ENCODE measurements at places on chromosomes 4 and X.

DNA sequence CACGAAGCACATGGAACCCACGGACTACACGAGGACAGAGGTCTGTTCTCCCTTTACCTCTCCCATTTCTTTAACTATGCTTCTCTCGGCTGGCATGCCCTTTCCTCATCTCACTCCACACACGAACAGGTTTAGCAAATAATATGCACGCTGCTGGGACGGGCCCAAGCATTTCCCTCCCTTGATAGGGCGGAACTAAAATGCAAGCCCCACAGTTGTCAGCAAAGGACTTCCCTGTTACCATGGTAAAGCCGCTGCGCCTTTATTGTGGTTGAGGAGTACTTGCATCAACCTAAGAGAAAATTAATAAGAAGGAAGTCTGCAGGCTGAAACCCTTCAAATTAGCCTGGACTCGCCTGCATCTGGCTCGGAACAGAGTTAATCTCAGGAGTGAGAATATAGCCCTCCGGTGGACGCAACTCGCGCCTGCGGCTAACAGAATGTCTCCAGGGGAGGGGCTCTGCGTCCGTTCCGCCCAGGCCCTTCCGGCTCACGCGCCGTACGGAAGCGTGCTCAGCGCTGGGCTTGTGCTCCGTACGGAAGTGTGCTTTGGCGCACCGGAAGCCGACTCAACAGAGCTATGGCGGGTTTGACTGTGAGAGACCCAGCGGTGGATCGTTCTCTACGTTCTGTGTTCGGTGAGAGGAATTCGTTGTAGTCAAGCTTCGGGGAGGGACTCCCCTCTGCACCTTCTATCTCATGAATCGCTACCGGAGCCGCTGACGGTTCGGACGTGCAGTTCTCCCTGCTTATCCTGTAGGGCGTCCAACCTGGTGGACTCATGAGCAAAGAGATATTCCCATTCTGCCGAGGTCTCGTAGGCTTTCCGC, at the start of gene CSTF2:
Gene CSTF2 (plus strand): TSS at position 555 of the 830 bp plus-strand sequence. CDS start 26 bp downstream, at position 581.
- DNase-seq: peak; percentile 94

DNA sequence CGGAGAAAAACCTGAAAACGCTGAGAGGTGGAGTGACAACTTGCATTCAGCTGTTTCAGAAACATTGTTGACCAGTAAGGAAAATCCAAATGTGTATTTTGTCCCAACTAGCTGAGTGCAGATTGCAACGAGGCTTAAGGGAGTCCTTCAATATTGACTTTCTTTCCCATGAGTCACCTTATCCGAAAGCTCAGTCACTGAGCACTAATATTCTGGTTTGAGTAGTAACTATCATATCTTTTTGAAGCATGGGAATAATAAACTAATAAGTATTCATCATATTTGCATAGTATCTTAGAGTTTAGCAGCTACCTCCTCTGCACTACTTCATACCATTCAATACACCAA, 604.3 kb downstream of the PACRGL start:
- no peak for DNase-seq

GRCh38 chr4:136881666-136882065, 650.6 kb downstream of the PCDH18 start:
- DNase-seq: no peak

- DNase-seq: no peak
Measured at GRCh38 chr4:34766935-34767334, 1477.4 kb downstream of the ARAP2 start.

- peak; percentile 68 for DNase-seq
Measured at GRCh38 chr4:921830-922331, 10.2 kb downstream of the GAK start.

DNA sequence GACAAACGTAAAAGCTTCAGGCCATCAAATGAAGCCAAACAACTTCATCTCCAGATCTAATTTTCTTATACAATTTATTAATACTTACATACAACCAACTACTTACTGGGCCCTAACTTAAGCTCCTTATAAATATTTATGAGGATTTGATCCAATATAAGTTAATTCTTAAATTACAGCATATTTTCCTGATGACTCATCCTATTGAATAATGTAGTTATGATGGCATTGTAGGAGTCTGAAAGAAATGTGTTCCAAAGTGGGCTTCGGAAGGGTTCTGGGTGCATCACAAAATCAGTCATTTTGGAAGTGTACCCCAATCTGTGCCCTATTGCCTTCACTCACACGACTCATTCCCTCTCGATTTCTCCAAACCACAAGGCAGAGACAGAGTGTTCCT, 455.1 kb upstream of the CTSO start:
- no peak for DNase-seq

DNA sequence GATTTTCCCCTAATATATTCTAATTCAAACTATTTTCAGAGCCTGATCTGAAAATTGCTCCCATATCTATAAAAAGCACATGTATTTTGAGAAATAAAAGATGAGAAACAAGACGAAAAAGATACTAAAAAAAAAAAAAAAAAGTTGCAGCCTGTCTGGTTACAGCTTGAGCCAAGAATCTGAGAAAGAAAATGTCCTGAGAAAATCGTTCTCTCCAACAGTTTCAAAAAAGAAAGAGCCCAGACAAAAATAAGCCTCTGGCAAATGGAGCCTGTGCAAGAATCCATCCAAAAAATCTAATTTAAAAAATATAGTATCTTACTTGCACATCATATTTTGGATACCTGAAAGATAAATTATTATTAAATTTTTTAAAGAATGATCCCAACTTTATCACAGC, 163.0 kb upstream of the TBL1X start:
- no peak for DNase-seq

GRCh38 chr4:26367811-26368210, 47.0 kb downstream of the RBPJ start:
- DNase-seq: no peak

DNA sequence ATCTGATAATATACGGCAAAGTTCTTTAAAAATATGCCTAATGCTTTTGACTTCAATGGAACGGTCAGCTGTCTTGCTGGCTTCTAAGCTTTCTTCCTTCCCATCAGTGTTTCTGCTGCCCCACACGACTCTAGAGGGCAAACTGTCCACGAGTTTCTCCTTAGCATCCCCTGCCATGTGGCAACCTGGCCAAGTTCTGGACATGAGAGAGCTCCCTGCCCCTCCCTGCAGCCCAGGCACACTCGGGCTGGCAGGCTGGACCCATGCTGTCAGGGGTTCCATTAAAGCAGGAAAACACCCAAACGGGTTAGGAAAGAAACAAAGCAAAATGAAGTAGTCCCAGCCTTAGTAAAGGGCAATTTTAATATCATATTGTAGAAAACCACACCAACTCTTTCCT, 38.8 kb downstream of the KDR start:
- no peak for DNase-seq

DNA sequence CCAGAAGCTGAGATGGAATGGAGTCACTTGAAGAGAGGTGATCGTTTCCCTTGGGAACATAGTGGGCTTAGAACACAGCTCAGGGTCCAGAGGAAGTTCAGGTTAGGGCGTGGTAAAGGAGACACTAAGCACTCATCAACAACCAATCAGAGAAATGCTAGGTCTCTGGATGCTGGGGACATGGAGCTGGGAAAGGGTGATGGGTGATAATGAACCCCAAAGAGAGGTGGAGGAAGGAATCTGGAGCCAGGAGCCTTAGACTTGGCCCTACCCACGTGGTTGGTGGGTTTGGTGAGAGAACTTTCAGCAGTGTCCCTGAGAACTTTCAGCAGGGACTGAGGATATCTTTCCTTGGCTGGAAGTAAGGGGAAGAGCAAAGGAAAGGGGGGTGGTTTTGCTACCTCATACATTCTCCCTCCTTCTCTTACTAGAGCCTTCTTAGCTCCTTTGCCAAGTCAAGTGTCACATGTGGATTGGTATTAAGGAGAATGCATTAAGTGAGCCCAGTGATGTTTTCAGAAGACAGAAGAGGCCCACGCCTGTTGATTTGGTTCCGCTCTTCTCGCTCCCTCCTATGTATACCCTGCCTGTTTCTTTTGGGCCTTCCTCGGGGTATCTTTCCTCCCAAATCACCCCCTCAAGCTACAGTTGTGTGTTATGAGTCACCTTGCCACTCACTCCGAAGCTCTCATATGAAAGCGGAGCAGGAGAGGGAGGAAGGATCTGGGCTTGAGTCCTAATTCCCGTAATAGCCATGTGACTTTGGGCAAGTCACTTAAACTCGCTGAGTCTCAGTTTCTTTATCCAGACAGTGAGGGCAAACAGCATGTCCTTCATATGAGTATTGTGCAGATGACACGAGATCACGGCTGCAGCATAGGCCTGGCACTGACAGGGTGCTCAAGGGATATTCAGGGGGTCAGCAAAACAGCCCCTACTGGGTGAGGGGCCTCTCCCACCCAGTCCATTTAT, 63.1 kb downstream of the TSC22D3 start:
- no peak for DNase-seq

DNA sequence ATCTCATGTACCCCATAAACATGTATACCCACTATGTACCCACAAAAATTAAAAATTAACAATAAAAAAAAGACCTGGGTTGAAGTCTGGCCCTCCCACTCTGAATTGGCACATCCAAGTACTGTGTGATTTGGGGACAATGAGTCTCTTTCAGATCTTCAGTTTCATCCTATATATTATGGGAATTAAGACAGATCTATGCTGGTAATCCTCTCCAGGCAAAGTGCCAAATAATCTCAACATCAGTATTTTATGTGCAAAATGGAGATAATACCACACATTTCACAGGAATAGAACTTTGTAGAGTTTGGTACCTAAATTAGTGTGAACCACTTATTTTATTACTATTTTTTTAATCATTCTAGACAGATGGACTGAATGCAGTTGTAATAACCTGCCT, 11.0 kb upstream of the SCD5 start:
- peak; percentile 22 for DNase-seq

GRCh38 chrX:42090395-42090794, 167.0 kb upstream of the CASK start:
- DNase-seq: no peak

DNA sequence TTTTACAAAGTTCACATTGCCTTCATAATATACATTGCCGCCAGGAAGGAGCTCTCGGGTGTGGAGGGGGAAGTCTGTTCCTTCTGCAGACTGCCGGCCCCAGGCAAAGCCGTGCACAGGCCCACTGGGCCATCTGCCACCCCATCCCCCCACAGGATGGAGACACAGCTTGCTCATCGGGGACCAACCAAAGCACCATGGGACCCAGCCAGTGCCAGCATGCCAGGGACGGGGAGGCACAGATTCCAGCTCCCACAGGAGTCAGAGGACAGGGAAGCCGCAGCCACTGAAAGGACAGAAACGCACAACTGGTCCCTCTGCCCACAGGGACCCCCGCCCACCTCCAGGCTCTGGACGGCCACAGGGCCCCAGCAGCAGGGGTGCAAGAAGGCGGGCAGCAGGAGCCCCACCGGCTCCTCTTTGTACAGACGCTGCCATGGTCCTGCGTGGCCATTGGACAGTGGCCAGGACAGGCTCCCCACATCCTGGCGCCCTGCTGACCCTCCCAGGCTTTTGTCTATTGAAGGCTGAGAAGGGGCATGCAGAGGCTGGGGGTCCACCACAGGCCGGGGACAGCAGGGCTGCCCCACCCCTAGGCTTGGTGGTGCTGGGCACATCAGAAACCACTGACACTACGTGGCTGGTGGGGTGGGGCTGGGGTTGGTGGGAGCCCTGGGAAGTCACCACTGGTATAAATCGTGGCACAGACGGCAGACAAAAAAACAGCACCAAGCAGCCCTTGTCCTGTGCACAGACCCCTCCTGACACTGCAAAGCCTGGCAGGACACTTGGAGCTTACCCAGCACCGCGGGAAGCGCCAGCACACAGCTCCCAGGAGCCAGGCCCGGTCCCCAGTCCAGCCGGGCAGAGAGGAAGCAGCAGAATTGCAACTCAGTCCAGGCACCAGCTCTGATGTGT, 89.0 kb downstream of the FAM53A start:
- no peak for DNase-seq

DNA sequence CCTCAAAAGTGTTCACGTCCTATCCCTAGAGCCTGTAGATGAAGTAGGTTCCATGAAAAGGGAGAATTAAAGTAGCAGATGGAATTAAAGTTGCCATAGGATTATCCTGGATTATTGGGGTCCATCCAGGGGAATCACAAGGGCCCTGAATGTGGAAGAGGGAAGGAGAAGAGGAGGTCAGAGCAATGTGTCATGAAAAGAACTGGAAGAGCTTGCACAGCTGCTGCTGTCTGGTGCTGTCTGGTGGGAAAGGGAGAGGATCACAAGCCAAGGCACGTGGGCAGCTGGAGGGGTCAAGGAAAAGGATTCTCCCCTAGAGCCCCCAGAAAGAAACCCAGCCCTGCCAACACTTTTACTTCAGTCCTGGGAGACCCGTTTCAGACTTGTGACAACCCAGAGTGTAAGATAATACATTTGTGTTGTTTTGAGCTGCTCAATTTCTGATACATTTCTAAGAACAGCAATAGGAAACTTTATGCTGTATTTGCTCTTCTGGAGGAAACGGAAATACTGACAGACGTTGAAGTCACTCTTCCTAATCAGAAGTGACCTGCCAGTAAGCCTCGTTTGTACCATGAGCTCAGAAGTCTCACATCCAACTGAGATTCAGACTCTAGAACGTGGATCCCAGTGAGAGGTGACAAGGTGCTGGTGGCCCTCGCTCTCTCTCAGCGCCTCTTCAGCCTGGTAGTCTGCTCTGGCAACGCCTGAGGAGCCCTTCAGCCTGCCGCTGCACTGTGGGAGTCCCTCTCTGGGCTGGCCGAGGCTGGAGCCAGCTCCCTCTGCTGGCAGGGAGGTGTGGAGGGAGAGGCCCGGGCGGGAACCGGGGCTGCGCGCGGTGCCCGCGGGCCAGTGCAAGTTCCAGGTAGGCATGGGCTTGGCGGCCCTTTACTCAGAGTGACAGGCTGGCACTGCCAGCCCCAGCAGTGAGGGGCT, 34.7 kb upstream of the ENPP6 start:
- no peak for DNase-seq

- peak; percentile 64 for DNase-seq
Measured at GRCh38 chrX:19566359-19567222, 51.3 kb upstream of the MAP3K15 start.

DNA sequence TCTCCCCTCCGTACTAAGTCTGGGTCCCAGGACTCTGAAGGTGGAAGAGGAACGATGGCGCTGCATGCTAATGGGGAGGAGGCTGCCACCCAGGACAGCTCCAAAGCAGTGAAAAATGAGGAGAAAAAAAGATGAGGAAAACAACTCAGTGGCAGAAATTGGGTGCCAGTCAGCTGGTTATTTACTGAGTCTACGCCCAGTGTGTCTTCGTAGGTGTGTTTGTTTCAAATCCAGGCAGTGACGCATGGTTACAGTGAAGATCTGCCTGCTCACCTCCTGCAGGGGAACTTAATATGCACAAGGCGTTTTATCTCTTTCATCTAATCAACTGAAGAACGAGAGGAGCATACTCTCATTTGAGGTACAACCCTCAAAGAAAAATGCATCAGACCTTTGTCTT, 70.9 kb upstream of the FBXW7 start:
- DNase-seq: no peak

DNA sequence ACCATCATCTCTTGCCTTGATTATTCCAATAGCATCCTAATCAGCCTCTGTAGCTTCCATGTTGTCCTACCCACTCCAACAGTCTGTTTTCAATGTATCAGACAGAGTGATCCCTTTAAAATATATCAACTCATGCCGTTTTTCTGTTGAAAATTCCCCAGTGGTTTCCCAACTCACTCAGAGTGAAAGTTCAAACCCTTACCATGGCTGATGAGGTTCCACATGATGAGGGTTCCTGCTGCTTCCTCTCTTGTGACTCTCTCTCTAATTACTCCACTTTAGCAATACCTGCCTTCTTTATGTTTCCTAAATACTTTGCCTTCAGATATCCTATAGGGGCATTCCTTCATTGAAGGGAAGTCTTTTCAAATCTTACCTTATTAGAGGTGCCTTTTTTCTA, 334.7 kb downstream of the PPP1R2C start:
- DNase-seq: no peak
